Left renal cortex interstitium (tissue), 4 donors: ENCODE measurements at places on chromosomes 6 and 20.

DNA sequence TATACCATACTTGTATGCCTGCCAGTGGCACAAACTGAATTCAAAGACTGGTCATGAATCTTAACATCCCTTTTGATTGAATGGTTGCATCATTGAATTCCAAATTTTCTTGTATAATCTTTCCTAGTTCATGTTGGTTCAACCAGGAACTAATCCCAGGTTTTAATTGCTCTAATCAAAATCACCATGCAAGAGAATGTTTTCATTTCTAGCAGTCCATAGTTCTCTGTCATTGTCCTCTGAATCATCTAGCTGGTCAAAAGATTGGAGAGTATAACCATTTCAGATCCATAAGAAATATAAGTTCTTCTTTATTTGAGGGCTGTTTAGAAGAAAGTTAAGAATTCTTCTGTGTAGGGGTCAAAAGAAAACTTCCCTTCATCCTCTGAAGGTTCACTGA lies 57.2 kb downstream of the ZNF292 start:
- no peak for DNase-seq

DNA sequence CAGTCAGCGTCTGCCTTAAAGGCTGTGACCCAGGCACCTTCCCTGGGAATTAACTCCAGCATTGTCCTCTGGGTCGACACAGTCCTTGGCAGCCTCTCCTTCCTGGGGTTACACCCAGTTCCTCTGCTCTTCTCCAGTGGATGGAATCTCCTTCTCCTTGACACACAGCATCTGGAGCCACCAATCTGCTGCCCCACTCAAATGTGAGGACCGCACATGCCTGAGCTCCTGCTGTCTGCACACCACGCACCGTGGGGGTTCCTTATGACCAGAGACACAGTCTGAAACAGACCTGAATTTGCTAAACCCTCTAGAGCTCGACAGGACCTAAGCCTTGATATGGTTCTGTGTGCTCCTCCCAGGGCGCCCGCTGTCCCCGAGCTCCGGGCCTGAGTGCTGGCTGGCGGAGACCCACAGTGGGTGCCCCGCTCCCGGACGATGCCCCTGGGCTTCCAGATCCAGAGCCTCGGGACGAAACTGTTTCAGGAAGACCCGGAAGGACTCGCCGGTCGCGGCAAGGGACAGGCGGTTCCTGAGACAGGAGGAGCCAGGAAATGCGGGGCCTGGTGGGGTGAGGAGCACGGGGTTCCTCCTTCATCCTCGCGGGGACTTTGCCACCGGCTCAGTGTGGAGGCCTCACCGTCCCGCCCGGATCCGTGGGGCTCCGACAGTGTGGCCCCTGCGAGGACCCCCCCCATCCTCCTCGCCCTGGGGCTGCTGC lies 2.5 kb upstream of the RAET1G start:
- DNase-seq: no peak

- DNase-seq: no peak
Observed at GRCh38 chr6:103893141-103893581, 966.6 kb downstream of the HACE1 start.

GRCh38 chr6:31210123-31210522 lies 39.6 kb upstream of the POU5F1 start:
- no peak for DNase-seq

GRCh38 chr6:68635706-68636513 lies 828 bp downstream of the ADGRB3 start:
- no peak for DNase-seq
